HTR-8/SVneo (cell line): ENCODE measurements at places on chromosomes 7 and 10.

GRCh38 chr10:52871191-52871843 lies 98.7 kb upstream of the MBL2 start:
- DNase-seq, result no peak

- peak; percentile 46 for DNase-seq
Measured at GRCh38 chr7:141012044-141012685, 2.6 kb downstream of the MRPS33 start.

GRCh38 chr7:16098058-16098457 lies 323.3 kb downstream of the CRPPA start:
- no peak for DNase-seq

- DNase-seq, result no peak
Measured at GRCh38 chr10:50508315-50509051, 115.3 kb downstream of the SGMS1 start.

- DNase-seq, result no peak
Measured at GRCh38 chr7:21113609-21114415, 314.1 kb upstream of the SP4 start.

- DNase-seq, result no peak
Measured at GRCh38 chr7:65554-65953, 126.8 kb upstream of the FAM20C start.

DNA sequence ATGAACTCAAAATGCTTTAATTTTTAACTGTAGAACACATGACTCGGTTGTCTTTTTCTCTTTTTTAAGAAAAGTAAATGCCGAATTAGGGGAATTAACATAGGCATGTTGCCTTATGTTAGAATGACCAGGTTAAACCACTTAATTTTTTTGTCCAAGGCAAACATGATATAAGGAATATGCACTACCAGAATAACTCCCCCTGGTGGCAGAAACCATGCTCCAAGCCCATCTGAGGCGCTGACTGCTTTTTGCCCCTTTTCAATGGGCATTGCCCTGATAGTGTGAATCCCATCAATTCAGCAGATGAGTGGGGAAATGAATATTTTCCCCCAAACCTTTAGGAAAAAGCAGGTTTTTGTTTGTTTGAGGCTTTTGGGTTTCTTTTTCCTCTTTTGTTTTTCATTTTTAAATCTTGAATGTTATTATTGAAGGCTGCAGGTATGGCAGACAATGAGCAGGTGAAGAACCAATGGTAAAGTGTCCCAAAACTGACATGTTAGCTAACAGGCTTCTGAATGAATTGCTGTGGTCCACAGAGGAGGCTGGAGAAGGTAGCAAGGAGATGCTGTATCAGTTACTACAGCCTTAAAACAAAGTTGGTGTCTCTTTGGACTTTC lies 284.3 kb downstream of the SORCS3 start:
- DNase-seq, result no peak

DNA sequence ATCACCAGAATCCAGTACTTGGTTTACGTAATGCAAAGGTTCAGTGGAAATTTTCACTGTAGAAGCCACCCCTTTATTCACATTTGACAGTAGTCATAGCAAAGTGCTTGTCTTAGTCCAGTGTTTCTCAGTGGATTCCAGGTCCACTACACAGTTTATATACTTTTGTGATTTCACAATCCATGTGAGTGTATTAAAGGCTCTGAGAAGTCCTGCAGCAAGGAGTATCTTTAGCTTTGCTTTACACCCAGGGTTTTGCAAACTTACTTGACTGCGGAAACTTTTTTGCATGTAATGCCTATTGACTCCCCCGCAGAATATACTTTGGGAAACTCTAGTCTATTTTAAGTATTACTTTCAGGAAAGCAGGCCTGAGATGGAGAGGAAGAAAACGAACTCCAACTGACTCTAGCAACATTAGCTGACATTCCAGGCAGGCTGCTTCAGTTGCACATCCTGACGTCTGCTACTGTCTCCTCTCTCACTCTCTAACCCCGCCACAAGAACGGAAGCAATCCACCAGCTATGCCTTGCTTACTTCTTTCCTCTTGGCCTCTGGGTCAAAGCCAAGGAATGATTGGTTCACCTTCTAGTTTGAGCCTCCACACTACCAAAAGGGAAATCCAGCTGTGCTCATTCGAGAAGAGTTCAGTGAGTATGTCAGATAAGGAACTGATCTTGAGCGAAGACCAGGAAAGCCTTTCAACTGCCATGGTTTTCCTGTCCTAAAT lies 6.2 kb downstream of the PLXNA4 start:
- no peak for DNase-seq

DNA sequence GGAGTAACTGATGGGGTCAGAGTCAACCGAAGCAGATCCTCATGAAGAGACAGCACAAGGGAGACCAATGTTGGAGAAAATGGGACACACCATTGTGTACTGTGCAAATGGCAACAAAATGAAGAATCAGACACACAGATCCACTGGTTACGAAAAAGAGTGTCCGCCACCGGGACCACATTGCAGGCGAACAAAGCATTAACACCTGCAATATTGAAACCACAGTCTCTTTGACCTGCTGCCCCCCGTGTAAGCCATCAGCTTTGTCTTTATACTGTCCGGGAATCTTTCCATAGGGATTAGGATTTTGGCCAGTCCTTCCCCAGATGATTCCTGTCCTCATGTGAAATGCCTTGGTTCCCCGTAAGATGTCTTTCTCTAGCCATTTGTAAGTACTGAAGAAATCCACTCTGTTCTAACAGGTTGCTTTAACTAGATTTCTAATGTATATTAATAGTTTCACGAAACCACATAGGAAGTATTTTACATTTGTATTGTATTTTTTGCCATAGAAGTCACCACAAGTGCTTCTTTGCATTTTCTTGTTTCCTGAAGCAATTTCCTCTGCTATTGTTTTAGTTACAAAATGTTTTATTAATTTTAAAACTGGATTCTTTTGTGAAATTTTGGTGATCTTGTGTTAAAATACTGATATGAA lies 140.8 kb upstream of the NFE2L3 start:
- no peak for DNase-seq

DNA sequence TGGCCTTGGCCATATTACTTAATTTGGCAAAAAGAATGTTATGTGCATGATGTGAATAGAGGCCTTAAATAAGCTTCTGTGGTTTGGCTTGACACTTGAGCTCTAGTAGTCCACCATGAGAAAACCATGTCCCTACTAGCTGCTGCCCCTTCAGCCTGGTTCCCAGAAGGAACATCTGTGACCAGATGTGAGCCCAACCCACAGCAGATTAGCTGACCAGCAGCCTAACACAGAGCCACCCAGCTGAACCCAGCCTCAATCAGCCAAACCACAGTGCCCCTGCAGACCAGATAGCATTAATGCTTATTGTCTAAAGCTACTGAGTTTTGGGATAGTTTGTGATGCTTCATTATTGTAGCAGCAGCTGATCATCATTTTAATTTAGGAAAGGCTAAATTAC lies 16.6 kb downstream of the JAZF1 start:
- no peak for DNase-seq

DNA sequence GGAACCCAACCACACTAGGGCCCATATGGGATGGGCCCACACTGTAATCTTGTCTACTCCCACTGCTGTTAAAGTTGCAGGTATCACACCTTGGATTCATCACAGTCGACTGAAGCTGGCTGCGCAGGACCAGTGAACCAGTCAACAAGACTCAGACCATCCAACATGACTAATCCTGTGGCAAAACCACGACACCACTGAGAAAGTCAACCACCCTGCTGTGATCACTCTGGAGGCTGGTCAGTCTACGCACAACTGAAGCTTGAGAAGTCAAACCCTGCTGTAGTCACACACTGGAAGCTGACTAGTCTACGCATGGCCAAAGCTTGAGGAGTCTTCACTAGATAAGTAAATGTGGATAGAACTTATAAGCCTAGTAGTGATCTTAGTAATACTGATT lies 9.6 kb upstream of the CYREN start:
- no peak for DNase-seq

GRCh38 chr7:27774717-27775328 lies 34.9 kb downstream of the TAX1BP1 start:
- DNase-seq, result peak; percentile 21

DNA sequence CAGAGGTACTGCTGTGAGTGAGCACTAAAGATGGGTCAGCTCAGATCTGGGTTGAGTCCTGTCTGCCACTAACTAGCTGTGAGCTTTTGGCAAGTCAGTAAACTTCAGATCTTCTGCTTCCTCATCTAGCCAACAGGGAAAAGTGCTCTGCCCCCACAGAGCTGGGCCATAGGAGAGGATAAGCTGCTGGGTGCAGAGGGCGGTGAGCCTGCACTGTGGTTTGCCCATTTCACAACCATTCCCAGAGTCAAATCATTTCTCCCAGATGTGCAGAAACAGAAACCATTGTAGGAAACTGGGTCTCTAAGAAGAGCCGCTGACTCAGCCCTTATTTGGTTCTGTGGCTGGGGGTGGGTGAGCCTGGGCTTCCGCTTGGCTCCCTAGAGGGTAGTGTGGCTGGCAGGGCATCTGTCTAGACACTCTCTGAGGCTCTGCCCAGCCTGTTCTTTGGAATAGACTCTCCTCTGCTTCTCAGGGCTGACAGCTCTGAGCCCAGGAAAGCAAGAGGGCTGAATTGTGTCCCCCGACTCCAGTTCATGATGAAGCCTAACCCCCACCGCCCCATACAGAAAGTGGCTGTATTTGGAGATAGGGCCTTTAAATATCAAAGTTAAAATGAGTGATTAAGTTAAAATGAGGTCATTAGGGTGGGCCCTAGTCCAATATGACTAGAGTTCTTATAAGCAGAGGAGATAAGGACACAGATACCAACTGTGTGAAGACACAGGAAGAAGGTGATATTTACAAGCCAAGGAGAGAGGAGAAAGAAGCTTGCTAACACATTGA lies 29.5 kb upstream of the ARHGAP22 start:
- DNase-seq, result no peak

GRCh38 chr7:29569648-29570047 lies 6.0 kb downstream of the PRR15 start:
- no peak for DNase-seq

DNA sequence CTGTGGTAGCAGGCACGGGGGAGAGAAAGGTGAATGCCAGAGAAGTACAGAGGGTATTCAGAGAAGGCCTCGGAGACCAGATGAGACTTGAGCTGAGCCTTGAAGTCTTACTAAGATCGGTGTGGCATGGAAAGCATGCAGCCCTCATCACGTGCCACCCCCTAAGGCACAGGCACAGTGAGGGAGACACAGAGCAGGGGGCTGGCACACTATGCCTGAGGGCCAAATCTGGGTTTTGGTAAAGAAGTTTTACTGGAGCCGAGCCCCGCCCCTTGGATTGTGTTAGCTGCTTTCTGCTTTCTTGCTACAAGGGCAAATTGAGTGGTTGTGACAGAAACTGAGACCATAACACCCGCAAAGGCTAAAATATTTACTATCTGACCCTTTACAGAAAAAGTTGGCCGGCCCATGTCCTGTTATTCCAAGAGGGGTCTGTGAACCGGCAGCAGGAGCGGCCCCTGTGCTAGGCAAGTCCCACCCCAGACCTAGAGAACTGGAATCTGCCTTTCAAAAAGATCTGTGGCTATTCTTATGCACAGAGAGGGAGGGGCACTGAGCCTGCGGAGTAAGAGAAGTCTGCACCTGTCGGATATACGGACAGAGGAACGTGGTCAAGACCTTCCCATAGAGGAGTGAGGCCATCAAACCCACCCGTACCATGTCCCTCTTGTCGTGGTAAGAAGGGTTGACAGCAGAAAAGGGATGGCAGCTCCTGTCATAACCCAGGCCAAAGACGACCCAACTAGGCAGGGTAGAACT lies 109.3 kb upstream of the RHEB start:
- DNase-seq, result no peak

DNA sequence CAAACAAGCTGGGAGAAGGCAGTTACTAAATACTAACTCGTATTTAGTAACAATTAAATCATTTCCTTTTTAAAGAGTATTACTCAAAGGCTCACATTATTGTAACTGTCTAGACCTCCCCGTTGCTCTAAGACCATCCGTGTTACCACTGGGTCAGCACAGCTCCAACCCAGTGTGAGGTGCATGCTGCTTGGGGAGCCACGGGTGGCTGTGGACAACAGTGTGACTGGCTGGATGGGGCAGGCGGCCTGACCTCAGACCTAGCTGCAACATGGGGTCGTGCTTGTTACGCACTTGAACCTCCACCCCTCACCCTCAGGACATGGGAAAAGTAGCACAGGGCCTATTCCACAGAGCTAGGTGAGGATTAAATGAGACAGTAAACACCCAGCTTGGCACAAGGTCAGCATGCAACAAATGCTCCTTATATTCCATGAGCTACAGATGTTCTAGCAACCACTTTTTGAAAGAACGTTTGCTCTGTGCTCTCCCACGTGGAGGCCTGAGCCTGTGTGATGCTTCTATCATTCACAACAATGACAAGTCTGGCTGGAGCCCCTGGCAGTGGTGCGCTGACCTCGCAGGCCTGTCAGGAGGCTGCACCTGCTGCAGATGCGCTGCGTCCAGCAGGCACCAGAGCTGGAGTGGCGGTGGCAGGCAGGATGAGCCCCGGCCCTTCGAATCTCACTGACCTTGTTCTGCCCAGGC lies 135.7 kb downstream of the PKD1L1 start:
- DNase-seq, result no peak

DNA sequence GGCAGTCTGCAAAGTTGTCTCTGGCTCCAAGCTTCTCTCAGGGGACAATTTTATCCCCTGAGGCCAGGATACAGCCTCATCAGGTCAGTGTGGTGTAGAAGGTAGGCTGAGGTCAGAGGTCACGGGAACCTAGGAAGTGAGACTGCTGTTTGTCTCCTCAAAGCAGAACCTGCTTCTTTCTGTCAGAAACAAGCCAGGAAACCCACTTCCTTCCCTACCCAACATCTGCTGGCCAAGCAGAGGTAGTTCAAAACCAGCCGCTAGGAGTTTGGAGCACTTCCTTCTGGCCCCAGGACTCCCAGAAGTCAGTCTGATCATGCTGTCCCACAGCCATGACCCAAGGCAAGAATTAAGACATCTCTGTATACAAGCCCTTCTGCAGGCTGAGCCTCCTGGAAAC lies 12.2 kb downstream of the CLRN3 start:
- DNase-seq, result no peak

GRCh38 chr10:5776881-5777197 lies 36.4 kb downstream of the GDI2 start:
- no peak for DNase-seq

- DNase-seq, result peak; percentile 41
Measured at GRCh38 chr7:71733107-71733870, 601.3 kb downstream of the GALNT17 start.

DNA sequence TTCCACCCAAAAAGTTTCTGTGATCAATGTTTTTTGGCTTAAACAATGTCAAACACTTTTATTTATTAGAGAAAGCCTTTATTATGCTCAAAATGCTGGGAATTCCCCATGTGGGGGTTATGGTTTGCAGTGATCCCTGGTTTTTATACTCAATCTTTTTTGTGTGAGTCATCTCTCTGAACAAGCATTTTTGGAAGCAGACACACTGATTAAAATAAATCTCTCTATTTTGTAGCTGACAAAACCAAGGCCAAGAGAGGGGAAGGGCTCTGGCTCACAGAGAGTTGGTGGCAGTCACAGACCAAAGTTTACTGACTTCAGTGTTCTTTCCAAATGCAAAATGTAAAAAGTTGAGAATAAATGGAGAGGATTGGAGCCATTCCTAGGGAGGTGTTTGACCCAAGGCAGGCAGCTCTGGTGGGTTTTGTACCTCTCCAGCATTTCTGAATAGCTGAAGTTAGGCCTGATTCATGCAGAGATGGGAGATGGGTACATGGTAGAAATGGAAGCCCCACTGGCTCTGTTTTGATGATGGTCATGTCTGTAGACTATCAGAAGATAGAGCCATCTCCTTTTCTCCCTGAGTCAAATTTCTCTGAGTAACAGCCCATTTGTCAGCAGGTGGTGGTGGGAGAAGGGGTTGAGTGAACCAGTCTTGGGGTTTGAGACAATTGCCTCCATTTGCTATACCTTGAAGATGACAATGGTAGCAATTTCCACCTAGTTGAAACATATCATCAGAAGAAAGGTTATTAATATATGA lies 45.4 kb upstream of the NAMPT start:
- no peak for DNase-seq
